ENCODE measurements at places on chromosomes 2 and 18.

DNA sequence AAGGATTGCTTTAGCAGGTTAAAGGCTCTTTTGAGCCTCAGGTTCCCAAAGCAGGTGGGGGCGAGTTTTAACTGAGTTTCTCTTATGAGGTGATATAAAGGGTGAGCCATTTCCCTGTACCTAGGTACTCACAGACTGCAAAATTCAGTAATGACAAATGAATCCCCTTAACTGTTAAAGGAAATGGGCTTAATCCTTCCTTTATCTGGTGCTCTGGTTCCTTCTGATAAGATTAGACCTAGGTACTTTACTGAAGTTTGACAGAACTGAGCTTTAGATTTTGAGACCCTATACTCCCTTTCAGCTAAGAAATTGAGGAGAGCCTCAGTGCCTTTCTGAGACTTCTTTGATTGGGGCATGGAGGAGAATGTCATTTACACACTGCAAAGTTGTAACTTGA is 42.6 kb downstream of the STK17B start:
- no peak for DNase-seq

- no peak for DNase-seq
These were observed 101.2 kb downstream of the NEB start for GRCh38 chr2:151632993-151633565.

- no peak for DNase-seq
These were observed 16.9 kb downstream of the EML6 start for GRCh38 chr2:54740333-54740732.

DNA sequence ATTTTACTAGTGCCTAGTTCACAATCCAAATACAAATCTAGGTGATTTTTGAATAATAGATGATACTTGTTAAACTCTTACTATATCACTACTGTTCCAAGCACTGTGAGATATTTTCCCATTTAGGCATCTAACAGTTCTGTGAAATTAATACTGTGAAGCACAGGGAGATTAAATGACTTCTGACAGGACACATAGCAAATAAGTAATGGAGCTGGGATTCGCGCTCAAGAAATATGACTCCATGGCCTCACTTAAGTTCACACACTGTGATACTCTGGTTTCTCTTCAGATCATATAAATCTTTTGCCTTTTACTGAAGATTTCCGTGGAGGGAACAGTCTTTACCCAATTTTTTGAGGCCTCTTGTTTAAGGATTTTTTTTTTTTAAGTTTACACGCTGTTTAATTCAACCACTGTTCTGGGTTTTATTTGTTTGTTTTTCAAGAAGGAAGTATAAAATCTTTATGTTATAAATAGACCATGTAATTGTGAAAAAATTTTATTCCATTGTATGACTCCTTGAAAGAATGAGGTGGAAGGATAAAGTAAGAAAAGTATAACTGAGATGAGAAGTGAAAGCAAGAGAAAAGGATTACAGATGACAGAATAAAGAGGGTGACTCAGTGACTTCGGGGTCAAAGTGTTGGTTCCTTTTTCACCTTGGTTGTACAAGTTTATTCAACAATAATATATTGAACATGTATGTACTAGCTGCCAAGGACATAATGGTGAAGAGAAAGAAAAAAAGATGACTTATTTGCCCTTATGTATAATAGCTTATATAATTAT is 30.2 kb downstream of the RBM45 start:
- no peak for DNase-seq

GRCh38 chr2:235864733-235865515 is 303.3 kb downstream of the GBX2 start:
- DNase-seq = no peak

DNA sequence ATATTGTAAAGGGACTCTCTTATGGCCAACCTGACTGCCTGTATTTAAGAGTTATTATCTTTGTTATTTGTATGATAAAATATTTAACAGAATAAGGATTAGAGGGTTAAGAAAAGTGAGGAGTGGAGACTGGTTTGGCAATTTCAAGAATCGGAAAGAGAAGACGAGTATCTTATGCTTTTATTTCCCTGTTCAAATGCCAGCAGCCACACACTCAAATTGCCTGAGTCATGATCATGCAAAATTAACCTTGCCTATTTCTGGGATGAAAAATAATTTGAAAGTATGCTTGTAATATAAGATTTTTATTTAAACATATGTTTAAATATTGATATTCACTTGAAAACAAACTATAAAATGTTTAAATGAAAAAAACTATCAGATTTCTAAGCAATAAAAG is 188.6 kb downstream of the CD226 start:
- no peak for DNase-seq

DNA sequence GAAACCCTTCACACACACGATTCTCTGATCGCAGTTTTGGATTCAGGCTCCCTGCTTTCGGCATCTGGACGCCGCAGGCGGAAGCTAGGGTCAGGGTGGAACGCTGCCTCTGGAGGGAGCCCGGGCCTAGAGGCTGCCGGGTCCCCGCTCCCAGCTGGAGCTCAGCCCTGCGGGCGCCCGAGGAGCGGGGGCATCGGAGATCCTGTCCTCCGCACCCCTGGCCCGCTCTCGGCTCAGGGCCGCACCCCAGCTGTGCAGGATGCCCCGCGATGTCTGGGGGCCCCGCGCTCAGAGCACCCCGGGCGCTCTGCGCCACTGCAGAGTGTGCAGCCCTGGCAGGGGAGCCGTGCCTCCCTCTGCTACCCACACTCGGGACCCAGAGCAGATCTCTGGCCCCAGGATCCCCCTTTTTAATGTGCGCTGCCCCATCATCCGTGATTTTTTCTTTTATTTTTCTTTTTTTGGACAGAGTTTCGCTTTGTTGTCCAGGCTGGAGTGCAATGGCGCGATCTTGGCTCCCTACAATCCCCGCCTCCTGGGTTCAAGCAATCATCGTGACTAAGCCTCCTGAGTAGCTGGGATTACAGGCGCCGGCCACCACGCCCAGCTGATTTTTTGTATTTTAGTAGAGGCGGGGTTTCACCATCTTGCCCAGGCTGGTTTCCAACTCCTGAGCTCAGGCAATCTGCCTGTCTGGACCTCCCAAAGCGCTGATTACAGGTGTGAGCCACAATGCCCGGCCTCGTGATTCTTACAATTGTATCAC is 54.8 kb upstream of the TUBA3E start:
- no peak for DNase-seq

- no peak for DNase-seq
These were observed 5.2 kb downstream of the IL37 start for GRCh38 chr2:112916145-112916571.

DNA sequence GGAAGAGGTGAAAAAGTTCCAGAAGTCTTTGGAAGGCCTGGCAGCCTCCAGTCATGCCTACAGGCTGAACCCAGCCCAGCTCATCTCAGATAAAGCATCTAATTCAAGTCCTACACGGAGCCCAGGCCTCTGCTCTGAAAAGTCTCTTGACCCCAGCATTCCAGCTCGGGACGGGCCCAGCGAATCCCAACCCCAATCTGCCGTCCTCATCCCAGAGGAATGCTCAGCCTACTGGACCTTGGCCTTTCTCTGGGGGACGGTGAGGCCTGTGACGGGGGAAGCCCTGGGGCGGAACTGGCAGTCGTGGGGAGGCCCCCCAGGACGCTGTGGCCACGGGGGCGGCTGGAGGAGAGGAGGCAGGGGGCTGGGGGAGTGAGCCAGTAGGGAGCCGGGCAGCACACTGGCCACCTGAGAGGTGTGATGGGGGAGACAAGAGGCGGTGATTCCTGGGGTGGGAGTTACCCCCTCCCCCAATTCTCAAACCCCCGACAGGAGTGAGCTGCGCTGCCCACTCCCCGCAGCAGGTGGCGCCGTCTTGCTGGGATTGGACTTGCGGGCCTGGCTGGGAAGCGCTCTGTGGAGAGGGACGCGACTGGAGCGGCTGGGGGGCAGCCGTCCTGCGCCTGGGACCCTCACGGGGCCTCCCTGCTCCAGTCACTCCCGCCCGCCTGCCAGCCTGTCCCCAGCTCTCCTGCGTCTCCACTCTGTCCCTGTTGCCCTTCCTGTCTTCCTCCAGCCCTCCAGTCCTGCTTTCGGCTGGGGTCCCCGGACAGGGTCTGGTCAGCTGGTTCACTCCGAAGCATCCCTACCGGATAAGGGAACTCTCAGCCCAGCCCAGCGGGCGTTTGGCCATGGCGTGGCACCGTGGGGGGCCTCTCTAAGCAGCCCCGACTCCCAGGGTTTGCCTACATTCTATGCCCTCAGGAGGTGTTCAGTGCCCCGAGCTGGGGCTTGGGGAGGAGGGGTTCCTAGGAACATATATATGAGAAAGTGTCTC is 182.6 kb upstream of the HAAO start:
- DNase-seq = peak; percentile 61

DNA sequence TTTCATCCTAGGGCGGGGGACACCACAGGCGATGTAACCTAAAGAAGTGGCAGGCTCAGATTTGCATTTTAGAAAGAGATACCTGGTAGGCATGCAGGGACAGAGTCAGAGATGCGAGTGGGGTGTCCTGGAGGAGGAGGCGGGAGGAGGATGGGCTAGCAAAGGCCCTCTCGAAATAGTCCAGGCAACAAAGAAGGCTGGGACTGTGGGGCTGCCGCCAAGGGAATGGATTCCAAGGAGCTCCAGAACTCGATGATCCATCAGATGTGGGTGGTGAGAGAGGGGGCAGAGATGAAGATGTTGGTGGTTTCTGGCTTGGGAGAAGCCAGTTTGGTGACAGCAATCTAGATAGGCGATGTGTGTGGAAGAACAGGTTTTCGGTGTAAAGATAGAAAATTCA is 12.5 kb upstream of the INPP5D start:
- DNase-seq = no peak

GRCh38 chr2:197571627-197572271 is 55.9 kb downstream of the MOB4 start:
- no peak for DNase-seq

GRCh38 chr2:207558079-207558491 is 28.3 kb downstream of the CREB1 start:
- no peak for DNase-seq

GRCh38 chr2:200578778-200579177 is 7.0 kb upstream of the AOX1 start:
- no peak for DNase-seq

DNA sequence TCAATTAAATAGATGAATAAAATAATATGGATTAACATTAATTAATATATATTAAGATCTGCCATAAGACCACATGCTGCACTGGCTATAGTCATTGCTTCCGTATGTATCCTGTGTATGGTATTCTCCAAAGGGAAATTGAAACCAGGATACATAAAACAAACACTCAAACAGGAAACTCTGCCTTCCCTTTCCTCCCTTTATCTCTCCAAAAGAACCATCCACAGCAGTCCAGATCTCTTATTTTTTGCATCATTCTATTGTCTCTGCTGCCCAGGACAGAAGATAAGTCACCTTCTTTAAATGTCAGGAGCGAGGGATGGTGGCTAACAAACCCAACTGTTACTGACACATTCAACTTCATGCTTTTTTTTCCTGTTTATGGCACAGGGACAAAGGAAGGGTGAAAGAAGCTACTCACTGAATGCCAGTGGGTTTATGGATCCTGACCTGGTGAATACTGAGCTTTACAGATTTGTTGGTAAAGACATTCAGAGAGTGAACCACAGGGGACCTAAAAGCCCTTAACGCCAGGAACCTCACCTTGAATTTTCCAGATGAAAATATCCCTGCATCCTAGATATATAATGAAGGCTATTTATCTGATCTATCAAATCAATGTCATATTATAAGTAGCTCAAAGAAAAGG is 67.5 kb downstream of the CSRNP3 start:
- no peak for DNase-seq

DNA sequence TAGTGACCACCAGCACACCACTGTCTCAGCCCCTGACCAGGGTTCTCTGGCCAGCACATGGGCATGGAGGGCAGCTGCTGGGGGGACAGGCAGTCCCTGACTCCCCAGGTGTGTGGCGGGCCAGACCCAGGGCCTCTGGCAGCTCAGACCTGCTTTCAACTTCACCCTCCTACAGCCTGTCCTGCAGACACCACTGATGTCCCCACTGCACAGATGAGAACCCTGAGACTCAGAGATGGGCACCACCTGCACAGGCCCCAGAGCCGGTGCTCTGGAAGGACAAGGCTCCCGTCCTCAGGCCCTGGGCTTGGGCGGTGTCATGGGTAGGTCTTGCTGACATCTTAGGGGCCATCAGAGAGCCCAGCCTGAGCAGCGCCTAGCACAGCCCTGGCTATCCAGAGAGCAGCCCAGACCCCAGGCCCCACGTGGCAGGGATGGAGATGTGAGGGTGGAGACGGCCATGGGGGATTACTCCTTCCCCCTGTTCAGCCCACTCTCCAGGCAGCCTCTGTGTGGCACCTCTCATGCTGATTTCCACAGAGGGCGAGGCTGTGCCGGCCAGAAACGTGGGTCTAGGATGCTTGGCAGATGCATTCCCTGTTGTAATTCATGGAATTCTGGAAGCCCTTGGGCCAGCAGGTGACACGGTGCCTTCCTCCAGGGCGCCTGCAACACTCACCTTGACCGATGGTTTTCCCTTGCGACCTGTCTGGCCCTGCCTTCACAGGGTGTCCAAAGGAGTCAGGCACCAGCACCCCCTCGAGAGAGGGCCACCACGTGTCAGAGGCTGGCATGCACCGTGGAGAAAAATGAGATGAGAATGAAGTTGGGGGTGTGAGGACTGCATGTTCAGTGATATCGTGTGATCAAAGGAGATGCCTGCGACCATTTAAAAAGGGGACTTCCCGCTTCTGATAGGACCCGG is 61.2 kb upstream of the GLI2 start:
- no peak for DNase-seq

- DNase-seq = no peak
These were observed 45.1 kb upstream of the HDAC4 start for GRCh38 chr2:239445771-239446524.

GRCh38 chr2:11169333-11169732 is 14.1 kb downstream of the SLC66A3 start:
- DNase-seq = no peak

DNA sequence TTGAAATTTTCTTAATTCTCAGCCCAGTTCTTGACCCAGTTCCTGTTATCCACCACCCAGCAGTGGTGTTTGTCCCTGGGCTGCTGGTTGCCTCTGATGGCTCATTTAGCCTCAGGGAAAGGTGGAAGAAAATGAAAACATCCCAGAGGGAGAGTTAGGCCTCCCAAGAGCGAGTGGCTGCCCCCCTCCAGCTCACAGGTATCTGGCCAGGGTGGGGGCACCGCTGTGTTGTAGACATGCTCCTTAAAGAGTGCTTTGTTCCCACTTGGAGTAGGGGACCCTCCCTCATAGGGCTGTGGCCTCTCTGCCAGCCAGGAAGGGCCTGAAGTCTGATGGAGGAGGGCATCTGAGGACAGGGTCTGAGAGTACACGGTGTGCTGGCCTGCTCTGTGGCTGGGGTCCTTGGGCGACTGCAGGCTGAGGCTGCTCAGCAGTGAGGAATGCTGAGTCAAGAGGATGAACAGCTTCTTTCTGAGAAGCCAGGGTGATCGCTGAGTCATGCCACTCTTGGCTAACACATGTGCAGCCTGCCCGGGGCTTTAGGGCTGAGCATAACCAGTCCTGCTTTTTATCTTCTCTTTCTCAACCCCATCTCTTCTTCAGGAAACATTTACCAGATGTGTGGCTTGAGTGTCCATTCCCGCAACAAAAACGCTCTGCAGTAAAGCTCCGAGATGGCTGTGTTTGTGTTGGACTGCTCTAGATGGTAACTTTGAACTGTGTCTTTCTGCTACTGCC is 72.3 kb downstream of the IL1R2 start:
- DNase-seq = no peak

- DNase-seq = no peak
These were observed 109.9 kb downstream of the TMEM131 start for GRCh38 chr2:97885841-97886240.

Measured in GM12891 (cell line).